HFF-Myc (cell line): ENCODE measurements at places on chromosomes 5 and 9.

DNA sequence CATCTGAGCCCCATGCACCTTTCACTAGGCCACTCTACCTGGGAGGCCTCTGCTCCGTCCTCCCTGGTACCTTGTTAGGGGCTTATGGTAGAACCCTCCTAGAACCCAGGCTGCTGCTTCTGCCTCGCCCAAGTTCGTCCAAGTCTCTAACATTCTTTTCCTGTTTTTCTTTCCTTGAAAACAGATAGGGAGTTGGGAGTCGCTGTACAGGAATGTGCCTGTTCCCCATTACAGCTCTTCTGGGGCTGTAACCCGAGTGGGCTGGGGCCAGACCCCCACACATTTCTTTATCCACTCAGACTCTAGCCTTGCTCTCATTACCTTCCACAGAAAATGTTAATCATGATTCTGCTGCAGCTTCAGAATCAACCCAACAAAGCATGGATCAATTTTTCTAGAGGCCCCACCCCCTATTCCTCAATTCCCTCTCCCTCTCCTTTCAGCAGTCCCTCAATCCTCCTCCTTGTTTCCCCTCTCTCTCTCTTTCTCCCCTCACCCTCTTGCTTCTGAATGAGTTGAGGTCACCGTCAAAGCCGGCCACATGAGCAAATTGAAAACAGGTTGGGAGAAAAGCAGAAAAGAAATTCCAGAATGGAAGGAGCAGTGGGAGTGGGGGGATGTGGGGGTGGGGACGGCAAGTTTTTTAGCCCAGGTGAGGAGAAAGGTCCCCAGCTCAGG lies 193.8 kb upstream of the TRIM32 start:
- no peak for DNase-seq

- DNase-seq = no peak
Observed at GRCh38 chr9:95383845-95384244, 66.3 kb upstream of the FANCC start.

- DNase-seq = no peak
Observed at GRCh38 chr5:175547842-175548241, 69.5 kb downstream of the SFXN1 start.

DNA sequence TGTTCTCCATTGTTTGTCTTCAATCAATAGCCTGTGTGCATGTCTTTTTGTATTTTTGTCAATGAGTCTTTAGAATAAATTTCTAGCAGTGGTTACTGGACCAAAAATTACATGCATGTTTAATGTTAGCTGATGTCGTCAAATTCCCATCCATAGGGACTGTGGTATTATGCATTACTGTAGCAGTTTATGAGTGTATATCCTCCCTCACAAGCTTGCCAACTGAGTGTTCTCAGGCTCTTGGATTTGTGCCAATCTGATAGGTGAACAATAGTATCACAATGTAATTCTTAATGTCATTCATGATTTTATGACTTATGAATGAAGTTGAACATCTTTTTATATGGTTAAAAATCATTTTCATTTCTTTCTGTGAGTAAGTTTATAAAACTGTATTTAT lies 13.0 kb downstream of the SNX24 start:
- no peak for DNase-seq

DNA sequence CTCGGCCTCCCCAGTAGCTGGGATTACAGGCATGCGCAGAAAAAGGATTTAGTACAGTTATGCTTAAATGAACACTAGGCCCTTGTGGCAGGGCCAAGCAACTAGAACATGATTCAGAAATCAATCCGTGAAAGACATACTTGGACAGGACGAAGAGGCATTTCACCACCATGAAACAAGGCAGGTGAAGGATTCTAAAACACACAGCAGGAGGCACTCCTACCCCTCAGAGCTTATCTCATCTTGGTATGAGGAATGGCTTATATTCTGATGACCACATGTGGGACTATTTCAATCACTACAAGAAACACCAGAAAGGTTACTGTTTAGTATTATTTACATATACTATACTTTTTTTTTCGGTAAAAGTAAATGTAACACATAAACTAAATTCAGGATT lies 15.7 kb downstream of the OR2S2 start:
- DNase-seq = no peak

GRCh38 chr5:134131165-134131564 lies 16.7 kb downstream of the TCF7 start:
- DNase-seq = no peak

DNA sequence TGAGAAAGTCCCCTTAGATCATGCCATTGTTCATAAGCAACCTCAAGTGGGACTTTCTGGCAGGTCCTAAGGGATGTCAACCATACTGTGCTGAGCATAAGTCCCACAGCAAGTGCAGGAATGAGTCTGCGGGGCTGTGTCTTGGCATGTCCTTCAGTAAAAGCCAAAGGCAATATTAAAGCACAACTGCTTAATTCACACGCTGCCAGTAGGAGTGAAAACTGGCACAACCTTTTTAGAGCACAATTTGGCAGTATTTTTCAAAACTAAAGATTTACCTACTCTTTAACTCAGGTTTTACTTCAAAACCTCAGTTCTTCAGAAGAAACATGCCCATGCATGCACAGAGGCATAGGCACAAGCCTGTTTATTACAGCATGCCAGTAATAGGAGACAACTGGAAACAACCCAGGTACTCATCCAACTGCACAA lies 24.4 kb upstream of the SMAD5 start:
- no peak for DNase-seq
